Stimulated activated memory B cell treated with anti-CD40 and anti-IgM and Interleukin-4, amounts not matched to agents 10 μg/mL and 1 μg/mL and 100 μg/mL, for 72 hours (primary cell): ENCODE measurements at places on chromosomes 2 and 18.
A peak's percentile ranks its signal among the peaks of the same experiment; 100 is the strongest.

DNA sequence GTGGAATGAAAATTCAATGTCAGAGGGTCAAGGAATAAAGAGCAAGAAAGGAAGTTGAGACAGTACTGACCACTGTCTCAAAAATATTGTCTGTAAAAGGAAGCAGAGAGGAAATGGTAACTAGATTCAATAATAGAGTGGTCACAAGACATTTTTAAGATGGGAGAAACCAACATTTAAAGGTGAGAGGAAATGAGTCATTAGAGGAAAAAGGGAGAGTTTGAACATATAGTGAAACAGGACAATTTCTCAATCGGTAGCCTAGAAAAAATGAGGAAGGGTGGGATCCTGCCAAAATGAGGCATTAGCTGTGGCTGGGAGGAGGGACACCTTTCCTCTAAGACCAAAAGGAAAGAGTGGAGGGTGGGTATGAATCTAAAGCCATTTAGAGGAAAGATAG is 288.5 kb downstream of the SP3 start:
- no peak for ATAC-seq

DNA sequence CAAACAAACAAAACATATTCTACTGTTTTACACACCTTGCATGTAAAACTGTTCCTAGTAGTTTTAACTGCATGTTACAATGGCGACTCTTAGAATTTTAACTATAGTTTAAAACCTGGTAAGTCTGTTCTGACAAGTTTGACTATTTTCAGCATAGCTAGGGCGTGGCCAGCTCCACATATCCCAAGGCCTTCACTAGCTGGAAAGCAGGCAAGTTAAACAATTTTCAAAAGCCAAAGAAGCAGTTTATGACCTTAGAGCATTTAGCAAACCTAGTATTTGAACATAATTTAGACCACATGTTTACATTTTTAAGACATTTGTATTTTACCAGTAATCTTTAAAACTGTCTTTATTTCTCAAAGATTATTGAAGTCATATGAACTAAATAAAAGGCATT is 402.8 kb upstream of the SYT4 start:
- ATAC-seq, result no peak

GRCh38 chr2:207223051-207223450 is 57.3 kb upstream of the KLF7 start:
- ATAC-seq, result peak; percentile 78

GRCh38 chr2:46703588-46703987 is 212.0 kb downstream of the MCFD2 start:
- ATAC-seq, result no peak

- ATAC-seq, result no peak
Measured at GRCh38 chr18:1020731-1021344, 116.2 kb downstream of the ADCYAP1 start.

DNA sequence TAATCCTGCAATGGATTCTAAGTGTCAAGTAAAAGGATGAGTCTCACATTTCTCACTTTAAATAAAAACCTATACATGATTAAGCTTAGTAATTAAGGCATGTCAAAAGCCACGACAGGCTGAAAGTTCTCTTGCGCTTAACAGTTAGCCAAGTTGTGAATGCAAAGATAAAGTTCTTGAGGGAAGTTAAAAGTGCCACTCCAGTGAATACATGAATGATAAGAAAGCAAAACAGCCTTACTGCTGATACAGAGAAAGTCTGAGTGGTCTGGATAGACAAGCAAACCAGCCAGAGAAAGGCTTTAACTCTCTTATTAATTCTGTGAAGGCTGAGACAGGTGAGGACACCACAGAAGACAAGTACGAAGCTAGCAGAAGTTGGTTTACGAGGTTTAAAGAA is 12.7 kb downstream of the THOC1 start:
- no peak for ATAC-seq

GRCh38 chr2:165584126-165584654 is 114.7 kb downstream of the CSRNP3 start:
- ATAC-seq, result no peak
